ENCODE measurements at places on chromosomes 12 and 14. TPM values are rescaled to one million over a fixed set of nuclear protein-coding genes. Genes with fewer than 3 reads are reported as not detected.

Gene FITM1
- total RNA-seq: 0.32 TPM

Gene RFX4
- not detected for total RNA-seq

Gene OAS1
- total RNA-seq: 108 TPM

Gene SOAT2
- total RNA-seq: not detected

Gene IL22
- not detected for total RNA-seq

Gene KRT3
- total RNA-seq: not detected

Gene PLEKHG3
- total RNA-seq: 84.7 TPM
